ENCODE measurements at places on chromosomes 11 and 22.

DNA sequence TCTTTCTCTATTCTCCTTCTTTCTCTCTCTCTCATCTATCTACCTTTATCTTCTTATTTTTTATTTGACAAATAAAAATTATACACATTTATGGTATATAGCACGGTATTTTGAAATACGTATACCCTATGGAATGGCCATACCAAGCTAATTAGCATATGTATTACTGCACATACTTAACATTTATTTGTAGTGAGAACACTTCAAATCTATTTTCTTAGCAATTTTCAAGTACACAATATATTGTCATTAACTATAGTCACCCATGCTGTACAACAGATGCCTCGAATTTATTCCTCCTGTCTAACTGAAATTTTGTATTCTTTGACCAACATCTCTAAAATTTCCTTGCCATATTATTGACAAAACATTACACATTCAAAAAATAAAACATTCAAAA lies 447.1 kb downstream of the MIAT start:
- no peak for DNase-seq

GRCh38 chr11:106463154-106463553 lies 385.7 kb downstream of the AASDHPPT start:
- no peak for DNase-seq

GRCh38 chr11:114322934-114323333 lies 26.7 kb downstream of the NNMT start:
- no peak for DNase-seq

DNA sequence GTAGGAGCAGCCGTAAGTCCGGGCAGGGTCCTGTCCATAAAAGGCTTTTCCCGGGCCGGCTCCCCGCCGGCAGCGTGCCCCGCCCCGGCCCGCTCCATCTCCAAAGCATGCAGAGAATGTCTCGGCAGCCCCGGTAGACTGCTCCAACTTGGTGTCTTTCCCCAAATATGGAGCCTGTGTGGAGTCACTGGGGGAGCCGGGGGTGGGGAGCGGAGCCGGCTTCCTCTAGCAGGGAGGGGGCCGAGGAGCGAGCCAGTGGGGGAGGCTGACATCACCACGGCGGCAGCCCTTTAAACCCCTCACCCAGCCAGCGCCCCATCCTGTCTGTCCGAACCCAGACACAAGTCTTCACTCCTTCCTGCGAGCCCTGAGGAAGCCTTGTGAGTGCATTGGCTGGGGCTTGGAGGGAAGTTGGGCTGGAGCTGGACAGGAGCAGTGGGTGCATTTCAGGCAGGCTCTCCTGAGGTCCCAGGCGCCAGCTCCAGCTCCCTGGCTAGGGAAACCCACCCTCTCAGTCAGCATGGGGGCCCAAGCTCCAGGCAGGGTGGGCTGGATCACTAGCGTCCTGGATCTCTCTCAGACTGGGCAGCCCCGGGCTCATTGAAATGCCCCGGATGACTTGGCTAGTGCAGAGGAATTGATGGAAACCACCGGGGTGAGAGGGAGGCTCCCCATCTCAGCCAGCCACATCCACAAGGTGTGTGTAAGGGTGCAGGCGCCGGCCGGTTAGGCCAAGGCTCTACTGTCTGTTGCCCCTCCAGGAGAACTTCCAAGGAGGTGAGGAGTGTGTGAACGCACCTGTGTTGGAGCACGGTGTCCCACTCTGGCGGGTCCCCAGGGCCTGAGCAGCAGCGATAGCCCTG lies at the start of gene TAGLN:
Gene TAGLN, plus strand, starts transcription at position 318 of the 863 bp plus-strand sequence. CDS start 3,644 bp downstream, outside the sequence.
- DNase-seq, result no peak

DNA sequence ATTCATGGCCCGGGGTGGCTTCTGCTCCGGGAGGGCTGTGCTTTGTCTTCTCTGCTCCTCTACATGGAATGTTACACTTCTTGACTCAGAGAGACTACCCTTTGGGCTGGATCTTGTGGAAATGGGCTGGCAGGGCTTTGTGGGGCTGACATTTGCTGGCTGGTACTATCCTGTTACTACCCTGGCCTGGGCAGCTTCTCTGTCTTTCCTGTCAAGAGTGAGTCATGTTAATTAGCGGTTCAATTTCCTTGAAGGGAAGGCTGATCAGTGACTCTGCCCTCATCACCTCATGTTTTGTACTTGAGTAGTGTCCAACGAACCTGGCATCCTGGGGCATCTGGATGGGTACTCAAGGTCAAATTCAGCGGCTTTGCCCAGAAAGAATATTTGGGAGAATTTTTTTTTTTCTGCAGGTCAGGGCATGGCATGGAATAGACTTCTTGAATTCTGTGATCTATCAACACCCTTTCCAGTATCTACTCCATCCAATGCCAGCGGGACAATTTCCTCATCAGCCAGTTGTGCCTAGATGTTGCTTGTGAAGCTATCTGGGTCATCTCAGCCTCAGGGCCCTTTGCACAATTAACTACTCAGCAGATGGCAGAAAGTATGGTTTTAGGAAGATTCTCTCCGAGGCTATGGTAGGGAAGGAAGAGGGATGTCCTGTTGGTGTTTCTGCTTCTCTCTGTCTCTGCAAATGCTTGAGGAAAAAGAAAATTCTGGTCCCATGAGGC lies 140.5 kb upstream of the PLET1 start:
- DNase-seq, result no peak

- no peak for DNase-seq
These were observed 25.9 kb downstream of the MED15 start for GRCh38 chr22:20533095-20533878.

- no peak for DNase-seq
These were observed 306.6 kb downstream of the FAT3 start for GRCh38 chr11:92531065-92531739.

GRCh38 chr11:108432783-108433182 lies 34.5 kb downstream of the C11orf65 start:
- DNase-seq, result no peak

DNA sequence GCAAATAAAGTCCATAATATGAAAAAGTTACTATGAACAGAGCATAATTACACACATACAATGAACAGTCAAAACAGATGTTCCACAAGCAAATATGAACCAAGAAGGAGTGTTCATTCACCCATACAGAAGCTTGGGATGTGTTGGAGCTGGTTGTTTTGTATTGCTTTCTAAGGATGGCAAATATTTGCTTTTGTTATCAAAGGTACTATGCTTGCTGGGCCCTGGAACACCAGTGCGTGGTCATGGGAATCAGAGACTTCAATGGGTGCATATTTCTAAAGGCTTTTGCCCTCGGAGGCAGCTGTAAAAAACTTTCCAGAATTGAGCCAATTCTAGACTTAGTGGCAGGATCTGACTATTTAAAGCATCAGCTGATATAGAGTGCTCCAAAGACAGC lies 85.1 kb downstream of the BARX2 start:
- no peak for DNase-seq

DNA sequence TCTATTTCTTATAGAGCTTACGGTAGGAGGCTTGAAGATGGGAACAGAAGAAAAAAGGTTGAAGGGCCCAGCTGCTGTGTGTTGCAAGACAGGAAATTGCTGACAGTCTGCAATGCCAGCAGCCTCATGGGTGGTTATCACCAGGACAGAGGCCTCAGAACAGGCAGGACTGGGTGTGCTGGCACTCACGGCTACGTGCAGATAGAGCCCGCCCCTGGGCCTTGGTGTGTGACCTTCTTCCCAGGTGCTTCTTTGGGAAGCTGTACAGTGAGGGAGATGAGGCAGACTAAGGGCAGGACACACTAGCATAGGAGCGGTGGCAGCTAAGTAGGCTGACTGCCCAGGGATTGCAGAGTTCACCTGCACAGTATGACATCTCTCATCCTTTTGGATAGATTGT lies 12.6 kb downstream of the PRAME start:
- DNase-seq, result no peak

- no peak for DNase-seq
These were observed 36.0 kb downstream of the CAPN1 start for GRCh38 chr11:65217441-65218423.

GRCh38 chr11:73461964-73462363 lies 85.8 kb downstream of the RELT start:
- DNase-seq, result no peak

GRCh38 chr11:78432058-78432515 lies 14.5 kb upstream of the GAB2 start:
- no peak for DNase-seq

GRCh38 chr11:82539669-82540068 lies 194.0 kb downstream of the FAM181B start:
- DNase-seq, result no peak

DNA sequence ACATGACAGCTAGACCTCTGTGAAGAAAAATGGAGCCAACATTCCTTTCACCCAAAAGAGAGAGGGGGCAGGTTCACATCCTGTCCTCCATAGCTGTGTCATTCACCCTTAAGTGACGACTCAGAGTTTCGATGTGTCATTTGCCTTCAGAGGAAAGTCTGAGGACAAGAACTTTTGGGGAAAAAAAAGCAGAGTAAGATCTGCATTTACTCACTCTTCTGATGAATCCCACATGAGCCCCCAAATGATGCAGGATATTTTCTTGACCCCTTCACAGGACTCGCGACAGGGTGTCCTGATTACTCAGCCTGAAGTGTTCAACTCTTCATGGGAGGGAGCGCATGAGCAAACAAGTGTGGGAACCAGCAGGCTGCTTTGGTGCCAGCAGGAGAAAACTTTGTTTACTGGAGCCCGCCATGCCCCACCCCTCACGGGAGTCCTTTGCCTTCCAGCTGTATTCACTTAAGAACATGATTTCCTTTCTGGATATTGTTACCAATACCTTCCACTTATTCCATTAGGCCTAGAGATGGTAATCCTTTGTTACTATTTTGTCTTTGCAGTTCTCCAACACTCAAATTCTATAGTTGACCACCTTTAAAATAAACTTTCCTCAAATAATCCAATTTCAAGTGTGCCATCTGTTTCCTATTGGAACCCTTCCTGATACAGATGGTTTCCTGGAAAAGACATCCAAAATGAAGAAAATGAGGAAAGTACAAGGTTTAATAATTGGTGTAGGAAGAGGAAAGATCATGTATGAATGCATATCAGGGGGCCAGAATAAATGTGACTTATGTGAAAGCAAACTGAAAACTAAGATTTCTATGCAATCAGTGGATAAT lies 729.8 kb downstream of the FAM181B start:
- no peak for DNase-seq

DNA sequence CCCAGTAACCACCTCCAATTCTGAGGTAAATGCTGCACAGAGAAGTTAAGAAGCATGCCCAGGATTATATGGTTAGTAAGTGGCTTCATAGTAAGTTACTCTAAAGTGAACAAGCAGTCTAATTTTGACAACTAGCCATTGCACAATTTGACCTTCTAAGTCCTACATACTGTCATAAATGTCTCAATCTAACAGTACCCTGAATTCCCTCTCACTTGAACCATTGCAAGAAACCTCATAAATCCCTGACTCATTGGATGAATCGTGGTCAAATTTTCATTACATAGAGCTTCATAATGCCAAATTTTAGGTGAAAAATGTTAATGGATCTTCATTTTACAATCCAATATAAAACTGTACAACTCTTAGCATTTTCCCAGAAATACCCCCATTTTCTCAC lies 217.3 kb upstream of the GRIA4 start:
- no peak for DNase-seq

GRCh38 chr11:696955-697491 lies 1.4 kb downstream of the TMEM80 start:
- DNase-seq, result no peak

DNA sequence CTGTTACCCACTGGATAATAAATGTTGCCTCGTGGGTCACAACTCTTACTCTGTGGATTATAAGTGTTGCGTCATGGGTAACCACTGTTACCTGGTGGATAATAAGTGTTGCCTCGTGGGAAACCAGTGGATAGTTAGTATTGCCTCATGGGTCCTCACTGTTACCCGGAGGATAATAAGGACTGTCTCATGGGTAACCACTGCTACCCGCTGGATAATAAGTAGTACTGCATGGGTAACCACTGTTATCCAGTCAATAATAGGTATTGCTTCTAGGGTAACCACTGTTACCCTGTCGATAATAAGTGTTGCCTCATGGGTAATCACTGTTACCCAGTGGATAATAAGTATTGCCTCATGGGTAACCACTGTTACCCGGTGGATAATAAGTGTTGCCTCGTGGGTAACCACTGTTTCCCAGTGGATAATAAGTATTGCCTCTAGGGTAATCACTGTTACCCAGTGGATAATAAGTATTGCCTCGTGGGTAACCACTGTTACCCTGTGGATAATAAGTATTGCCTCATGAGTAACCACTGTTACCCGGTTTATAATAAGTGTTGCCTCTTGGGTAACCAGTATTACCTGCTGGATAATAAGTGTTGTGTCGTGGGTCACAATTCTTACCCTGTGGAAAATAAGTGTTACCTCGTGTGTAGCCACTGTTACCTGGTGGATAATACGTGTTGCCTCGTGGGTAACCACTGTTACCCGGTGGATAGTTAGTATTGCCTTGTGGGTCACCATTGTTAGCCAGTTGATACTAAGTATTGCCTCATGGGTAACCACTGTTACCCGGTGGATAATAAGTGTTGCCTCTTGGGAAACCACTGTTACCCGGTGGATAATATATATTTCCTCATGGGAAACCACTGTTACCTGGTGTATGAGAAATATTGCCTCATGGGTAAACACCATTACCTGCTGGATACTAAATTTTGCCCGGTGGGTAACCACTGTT lies 15.7 kb upstream of the NXPE4 start:
- DNase-seq, result no peak

DNA sequence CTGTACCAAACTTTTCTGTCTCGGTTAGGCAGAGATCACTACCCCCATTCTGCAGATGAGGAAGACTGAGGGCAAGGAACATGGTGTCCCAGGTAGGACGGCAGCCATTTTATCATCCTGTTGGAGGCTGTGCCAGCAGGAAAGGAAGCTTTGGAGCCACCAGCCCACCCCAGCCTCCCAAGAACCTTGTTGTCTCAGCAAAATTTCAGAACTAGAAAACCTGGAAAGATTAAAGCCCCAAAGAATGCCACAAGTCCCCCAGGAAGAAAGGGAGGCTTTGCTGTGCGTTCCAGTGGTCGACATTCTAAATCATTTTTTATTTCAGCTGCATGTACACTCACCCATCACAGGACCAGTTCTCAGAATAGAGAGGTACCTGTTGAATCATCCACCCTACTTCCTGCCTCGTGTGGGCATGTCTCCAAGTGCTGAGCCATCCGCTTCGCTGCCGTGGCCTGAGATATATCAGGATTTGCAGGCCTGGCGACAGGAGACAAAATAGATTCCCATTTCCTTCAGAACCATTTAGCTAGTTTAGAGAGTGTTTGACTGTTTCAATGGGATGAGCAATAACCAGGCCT lies 13.0 kb upstream of the EIF3D start:
- DNase-seq, result no peak

DNA sequence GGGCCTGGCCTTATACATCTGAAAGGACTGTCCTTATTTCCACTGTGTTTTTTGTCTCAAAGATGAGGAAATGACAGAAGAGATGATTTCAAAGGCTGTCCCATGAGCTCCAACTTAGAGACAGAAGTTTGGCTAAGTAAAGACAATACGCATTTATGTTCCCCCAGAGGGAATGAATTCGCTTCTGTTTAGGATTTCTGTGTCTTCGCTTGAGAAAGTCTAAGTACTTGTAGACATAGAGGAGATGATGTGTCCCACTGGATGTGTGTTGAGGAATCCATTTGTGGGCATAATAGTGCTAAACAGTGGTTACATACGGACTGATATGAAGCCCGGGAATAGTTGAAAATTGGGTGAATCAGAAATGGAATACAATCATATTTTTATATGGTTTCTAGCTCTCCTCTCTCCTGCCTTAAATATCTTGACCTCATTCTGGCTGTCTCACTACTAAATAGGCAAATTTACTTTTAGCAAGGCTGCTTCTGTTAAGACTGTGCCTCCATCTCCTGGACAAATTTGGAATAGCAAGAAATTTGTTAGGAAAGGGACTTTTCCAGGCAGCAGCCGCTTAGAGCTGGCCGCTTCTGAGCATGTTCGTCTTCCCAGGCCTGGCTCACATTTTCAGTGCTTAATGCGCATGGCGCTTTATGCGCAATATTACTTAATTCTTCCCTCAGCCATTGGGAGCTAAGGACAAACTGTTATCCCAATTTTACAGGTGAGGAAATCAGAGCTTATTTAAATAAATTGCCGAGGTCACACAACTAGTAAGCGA lies 1.9 kb upstream of the PEX26 start:
- DNase-seq, result peak; percentile 22

All from effector memory CD4-positive, alpha-beta T cell (primary cell).